ENCODE measurements at places on chromosomes 5 and 9.

- no peak for DNase-seq
These were observed 519.9 kb downstream of the SEMA5A start for GRCh38 chr5:9025942-9026341.

DNA sequence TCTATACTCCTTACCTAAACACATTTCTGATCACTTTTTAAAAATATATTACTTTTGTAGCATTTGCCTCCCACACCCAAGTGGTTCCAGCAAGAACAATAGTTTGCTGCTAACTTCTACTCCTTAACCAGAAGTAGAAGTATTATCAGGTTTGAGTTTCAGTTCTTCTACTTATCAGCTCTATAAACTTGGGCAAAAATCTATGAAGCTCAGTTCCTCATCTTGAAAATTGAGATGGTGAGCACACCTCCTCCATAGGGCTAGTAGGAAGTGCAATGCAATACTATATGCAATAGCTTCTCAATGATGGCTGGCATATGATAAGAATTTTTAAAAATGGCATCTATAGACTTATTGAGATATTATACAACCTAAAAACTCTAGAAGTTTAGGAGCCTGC, 283.7 kb downstream of the TLR4 start:
- no peak for DNase-seq

GRCh38 chr5:66066826-66067225, 77.3 kb upstream of the SREK1 start:
- no peak for DNase-seq

GRCh38 chr9:121266906-121267650, 884 bp upstream of the GSN start:
- DNase-seq, result no peak

DNA sequence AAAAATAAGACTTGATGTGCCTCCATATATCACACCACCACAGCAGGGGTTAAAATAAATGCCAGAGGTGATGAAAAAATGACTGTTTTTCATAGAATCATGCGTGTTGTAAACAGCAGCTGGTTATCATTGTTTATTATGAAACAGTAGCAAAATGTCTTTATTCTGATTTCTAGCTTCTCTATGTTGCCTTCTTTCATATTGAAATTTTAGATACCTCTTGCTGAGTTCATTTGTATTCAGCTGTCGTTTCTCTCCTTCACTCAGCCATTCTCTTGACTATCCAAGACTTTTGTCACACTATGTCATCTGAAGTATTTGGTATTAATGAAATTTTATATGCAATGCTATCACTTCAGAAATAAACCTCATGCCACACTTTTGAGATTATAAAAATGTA, 465.0 kb downstream of the TAF11L14 start:
- DNase-seq, result no peak

DNA sequence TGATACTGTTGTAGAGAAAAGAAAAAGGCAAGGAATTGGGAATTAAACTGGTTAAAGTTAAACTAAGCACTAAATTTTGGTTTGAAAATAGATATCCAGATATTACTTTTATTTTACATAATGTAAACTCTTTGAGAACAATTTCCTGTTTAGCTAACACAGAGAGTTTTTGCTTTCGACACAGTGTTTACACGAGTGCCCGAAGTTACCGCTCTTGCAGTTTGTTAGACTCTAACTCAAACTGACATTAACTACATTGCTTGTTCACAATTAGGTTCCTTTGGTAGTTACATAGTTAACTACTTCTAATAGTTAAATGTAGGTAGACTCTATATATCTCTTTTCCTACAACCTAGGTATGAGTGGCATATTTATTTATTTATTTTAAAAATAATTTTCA, 117.1 kb upstream of the CHD1 start:
- DNase-seq, result no peak

DNA sequence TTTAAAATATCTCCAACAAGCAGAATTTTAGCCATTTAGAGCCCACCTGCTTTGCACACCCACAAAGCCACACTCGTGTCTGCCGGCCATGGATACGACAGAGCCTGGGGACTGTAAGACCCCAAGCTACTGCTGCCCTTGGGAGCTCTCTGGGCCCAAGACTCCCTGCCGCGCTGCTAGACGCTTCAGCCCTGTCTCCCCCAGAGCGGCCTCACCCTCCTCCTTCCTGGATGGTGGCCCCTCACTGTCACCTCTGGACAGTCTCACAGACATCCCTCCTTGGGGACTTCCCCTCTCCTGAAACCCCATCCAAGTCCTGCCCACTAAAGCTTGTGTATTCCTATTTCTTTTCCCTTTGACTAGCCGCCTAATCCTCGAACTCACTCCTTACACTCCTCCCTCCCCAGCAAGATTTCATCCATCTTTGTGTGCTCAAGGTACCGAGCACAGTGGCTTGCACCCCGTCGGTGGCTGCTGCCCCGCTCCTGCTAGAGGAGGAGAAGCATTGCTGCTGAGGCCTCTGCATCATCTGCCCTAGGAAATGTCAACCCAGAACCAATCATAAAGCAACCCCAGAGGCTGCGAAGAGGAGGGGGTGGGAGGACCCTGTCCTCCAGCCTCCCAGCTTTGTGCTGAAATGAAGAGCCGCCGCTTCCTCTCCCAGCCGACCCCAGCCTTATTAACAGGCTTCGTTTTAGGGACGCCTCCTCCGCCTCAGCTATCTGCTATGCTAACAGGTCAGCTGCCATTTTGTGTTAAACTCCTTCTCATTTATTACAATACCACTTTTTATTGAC, 71.2 kb downstream of the CFAP77 start:
- no peak for DNase-seq

DNA sequence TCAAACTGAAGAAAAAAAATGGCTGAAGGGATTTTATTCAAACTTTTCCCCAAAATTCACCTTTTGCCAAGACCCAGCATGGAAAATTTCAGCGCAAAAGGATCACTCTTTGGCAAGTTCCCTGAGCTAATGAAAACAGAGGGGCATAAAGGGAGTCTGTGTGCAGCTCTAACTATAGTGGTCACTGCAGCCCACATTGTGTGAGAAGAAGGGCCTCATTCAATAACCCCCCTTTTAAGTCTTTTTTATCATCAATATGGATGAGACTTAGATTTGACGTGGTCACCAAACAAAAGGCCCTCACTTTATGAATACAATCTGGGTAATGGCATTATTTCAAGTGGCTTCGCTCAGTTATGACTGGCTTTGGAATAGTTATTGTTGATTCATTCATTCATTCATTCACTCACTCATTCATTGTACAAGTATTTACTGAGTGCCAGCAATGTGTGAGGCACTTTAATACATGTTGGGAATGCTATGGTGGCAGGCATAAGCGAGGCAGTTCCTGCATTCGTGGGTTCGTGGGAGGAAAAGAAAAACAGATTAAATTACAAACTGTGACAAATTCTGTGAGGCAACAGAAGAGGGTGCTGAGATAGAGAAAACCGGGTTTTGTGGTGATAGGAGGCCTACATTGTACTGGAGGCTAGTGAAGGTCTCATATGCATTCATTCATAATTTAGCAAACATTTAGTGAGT, 145.7 kb upstream of the KLF4 start:
- no peak for DNase-seq

GRCh38 chr5:123700624-123701287, 188.8 kb downstream of the CSNK1G3 start:
- no peak for DNase-seq

DNA sequence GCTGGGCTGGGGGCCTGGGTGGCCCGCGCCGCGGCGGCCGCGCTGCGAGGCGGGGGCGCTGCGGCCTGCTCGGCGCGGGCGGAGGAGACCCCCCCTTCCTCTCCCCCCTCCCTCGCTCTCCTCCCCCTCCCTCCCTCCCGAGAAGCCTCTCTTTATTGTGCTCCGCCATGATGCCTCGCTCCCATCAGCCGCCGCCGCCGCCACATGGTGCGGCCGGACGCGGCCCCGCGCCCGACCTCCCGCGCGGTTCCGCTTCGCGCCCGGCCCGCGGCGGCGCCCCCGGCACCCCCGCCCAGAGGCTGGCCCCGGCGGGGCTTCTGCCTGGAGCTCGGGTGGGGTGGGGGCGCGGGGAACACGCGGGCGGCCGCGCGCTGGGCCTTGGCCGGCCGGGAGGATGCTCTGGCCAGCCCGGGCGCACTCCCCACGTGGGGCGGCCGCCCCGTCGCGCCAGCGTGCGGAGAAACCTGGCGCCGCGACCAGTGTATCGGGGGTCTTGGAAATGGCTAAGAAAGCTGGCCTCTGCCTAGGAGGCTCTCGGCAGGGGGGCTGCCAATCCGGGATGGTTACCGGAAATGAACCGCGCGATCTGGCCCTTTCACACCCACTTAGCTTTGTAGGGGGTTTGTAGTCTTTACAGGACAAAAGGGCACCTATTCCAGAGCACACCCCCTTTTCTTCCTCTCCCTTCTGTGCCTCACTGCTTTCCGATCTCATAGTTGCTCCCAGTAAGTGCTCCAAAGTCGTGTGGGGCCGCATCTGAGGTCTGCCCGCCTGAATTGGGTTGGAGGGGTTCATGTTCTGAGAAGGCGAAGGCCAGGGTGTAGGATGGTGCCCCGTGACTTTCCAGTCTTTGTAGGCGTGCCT, 1.0 kb downstream of the SET start:
- peak; percentile 77 for DNase-seq

- no peak for DNase-seq
These were observed 32.2 kb downstream of the ANKS6 start for GRCh38 chr9:98763986-98764745.

- peak; percentile 92 for DNase-seq
These were observed 4.3 kb upstream of the AHRR start for GRCh38 chr5:317086-317811.

GRCh38 chr9:100581661-100582060, 3.8 kb downstream of the CAVIN4 start:
- DNase-seq, result no peak

DNA sequence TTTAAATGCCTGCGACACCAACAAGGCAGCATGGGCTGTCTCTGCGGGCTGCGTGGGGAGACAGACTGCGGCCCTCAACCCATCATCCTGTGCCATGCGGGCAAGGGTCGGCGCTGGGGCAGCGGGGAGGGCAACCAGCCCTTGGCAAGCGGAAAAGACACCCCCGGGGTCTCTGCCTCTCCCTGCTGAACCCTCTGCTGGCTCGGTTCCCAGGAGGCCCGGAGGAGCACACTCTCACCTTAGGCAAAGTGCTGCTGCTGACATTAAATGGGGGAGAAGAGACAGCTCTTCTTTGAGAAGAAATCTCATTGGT, 129.6 kb upstream of the PPP1R26 start:
- DNase-seq, result no peak

DNA sequence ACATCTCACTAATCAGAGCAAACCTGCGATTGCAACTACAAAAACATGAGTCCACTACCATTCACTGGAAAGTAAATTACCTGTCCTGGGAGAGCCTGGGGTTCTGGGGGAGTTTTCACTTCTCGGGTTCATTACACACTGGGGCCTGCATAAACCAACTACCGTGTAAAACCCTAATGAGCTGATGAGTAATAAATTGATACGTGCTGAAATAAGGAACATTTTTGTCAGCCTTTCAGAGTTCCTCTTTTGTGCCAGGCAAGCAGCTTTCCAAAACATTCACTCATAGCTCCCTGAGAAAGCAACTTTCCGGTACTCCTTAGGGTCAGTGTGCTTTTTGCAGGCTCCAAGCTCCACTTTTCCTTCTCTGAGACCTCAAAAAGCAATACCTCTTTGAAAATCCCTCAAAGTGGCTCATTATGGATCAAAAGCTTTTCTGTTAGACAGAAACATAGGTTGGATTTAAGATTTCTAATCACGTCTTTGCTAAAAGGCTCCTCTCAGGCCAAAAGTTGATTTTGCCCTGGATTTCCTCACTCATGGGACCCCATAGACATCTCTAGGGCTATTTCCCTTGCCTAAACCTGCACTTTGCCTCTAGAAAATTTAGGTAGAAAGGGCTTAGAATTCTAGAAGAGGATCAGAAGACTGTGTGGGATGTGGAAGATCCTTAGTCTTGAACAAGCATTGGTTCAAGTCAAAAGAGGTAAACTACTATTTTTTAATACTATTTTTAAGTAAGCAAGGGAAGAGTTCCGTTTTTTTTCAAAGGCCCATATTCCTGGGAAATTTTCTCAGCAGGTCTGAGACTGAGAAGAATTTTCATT, 74.8 kb downstream of the ST8SIA4 start:
- DNase-seq, result peak; percentile 42

- no peak for DNase-seq
These were observed 75.1 kb downstream of the MAST4 start for GRCh38 chr5:66671305-66671704.

- no peak for DNase-seq
These were observed 101.8 kb downstream of the DOCK8 start for GRCh38 chr9:316382-316965.

DNA sequence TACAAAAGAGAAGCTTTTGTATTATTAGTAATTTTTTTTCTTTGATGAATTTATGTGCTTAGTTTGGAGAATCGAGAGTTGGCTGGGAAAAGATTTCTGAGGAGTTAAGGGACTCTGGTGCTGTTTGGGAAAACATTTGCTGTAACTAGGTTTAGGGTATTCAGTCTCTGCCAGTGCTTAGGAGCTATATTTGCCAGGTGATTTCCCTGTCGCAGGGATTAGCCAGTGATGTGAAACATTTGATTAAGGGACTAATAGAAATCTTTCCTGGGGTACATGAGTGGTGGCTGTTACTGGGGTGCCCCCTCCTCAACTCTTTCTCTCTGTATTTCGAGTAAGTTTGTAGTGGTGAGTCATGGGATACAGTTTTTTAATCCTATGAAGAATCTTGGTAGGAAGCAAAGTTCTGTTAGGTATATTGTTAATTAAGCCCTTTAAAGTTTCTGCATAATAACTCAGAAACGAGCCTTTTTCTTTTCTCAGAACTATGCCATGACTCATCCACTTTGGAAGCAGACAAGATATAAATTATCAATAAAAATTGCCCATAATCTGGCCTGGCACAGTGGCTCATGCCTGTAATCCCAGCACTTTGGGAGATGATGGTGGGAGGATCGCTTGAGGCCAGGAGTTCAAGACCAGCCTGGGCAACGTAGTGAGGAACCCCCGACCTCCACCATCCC, 18.6 kb downstream of the RGMB start:
- no peak for DNase-seq

GRCh38 chr5:103439007-103439406, 123.6 kb downstream of the NUDT12 start:
- DNase-seq, result no peak

GRCh38 chr5:57493034-57493433, 10.4 kb upstream of the ACTBL2 start:
- no peak for DNase-seq

- no peak for DNase-seq
These were observed 166.4 kb upstream of the SPRY4 start for GRCh38 chr5:142491270-142491669.

DNA sequence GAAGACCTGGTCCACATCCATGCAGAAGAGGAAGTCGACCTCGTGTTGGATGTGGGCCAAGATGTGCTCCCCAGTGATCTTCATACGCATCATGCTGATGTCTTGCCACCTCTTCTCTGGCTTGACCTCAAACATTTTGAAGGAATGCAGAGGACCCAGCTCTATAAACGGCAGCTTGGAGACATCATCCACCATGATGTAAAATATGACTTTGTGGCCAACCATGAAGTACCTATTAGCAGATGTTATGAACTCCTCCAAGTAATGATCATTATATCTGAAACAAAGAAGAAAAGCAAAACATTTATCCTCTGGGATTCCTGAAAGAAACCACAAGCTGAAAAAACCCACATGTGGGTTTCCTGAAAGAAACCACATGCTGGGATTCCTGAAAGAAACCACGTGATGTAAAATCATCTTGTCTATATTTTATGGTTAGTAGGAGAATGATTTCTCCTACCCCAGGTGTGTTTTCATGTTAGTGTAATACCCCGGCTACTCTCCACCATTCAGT, 52.3 kb downstream of the GGTA1 start:
- no peak for DNase-seq

GRCh38 chr5:140988100-140988499, 21.8 kb downstream of the PCDHAC2 start:
- no peak for DNase-seq

- DNase-seq, result no peak
These were observed 122.2 kb upstream of the LMX1B start for GRCh38 chr9:126491568-126491879.

GRCh38 chr5:132406144-132406783, 36.8 kb downstream of the SLC22A5 start:
- DNase-seq, result no peak
